Nasal cavity respiratory epithelium epithelial cell of viscerocranial mucosa (primary cell): ENCODE measurements at places on chromosomes 4 and X. TPM values are rescaled to one million over a fixed set of nuclear protein-coding genes. Genes with fewer than 3 reads are reported as not detected.

CYSLTR1 gene
- under 0.01 TPM in 1 of 2 replicates, not detected in the other for total RNA-seq

ARR3 gene
- total RNA-seq: not detected in 2 replicates

ARHGAP36 gene
- not detected in 2 replicates for total RNA-seq

AIFM1 gene
- total RNA-seq: 28.0 and 28.2 TPM in 2 replicates

FAM47E gene
- 0.34 and 2.1 TPM in 2 replicates for total RNA-seq
